ENCODE measurements at places on chromosomes 1 and 21.

- DNase-seq: no peak
These were observed 2.0 kb downstream of the LRRC7 start for GRCh38 chr1:69569576-69570328.

DNA sequence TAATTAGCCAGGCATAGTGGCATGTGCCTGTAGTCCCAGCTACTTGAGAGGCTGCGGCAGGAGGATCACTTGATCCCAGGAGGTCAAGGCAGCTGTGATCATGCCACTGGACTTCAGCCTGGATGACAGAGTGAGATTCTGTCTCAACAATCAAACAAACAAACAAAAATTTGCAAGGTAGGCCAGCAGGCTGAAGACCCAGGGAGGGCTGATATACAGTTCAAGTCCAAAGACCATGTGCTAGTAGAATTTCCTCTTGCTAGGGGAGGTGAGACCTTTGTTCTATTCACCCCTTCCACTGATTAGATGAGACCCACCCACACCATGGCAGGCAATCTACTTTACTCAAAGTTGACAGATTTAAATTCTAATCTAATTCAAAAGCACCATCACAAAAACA is 31.2 kb upstream of the CNN3 start:
- DNase-seq: no peak

DNA sequence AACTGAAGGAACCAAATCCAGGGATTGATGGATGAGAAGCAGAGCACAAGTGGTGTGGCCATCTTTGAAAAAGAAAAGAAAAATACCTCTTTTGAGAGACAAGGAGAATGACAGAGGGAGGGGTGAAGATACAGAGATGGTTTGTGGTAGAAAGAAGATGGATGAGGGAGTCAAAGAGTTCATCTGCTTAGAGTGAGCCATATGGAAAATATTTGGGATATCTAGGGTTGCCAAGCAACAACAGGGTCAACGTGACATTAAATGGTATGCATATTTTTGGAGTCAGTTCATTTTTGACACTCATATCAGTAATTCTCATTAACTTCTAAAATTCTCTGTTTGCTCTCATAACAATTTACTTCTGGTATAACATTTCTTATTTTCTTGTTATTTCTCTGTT is 50.7 kb downstream of the MACF1 start:
- DNase-seq: no peak

- no peak for DNase-seq
These were observed 105.8 kb downstream of the OMA1 start for GRCh38 chr1:58440696-58441095.

DNA sequence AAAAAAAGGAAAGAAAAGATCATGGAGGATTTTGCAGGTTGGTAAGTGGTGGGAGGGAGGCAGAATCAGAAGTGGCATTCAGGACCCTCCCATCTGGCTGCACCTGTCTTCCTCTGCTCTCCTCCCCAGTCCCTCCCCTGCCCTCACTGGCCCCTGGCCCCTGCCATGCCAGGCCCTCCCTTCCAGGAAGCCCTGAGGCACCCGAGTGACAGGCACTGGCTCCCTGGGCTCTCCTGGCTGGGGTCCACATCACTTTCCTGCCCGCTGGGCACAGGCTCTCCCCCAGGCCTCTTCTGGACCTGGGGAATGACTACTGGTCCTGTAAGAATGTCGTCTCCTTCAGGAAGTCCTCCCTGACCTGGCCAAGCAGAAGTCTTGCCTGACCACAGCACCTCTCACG is 15.3 kb upstream of the ADARB1 start:
- no peak for DNase-seq

- DNase-seq: no peak
These were observed 133.4 kb upstream of the ERG start for GRCh38 chr21:38631676-38632075.

DNA sequence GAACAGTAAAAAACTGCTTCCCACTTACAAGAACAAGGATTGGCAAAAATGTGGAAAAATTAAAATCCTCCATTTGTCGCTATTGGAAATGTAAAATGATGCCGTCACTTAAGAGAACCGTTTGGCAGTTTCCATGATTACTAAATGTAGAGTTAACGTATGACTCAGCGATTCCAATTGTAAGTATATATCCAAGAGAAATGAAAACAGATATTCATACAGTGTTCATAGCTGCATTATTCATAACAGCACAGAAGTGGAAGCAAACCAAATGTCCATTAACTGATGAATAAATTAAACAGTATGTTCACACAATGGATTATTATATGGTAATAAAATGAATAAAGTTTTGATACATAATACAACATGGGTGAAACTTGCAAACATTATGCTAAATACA is 971.0 kb downstream of the AMY1C start:
- DNase-seq: no peak

DNA sequence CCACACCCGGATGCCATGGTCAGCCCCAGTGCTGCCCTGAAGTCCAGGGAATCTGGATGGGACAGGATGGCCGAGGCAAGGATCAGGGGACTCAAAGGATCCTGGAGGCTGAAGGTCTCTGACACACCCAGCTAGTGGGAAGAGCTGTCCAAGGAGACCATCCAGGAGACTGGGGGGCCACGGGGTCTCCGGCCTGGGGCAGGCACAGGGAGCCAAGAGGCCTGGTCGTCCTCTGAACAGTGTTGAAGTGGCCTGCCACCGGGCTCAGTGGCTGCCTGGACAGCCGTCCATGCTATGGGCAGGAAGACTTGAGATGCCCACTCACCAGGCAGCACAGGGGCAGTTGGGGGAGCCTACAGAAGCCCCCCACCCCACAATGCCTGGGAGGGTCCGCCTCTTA is 41.9 kb downstream of the MEGF6 start:
- DNase-seq: no peak

DNA sequence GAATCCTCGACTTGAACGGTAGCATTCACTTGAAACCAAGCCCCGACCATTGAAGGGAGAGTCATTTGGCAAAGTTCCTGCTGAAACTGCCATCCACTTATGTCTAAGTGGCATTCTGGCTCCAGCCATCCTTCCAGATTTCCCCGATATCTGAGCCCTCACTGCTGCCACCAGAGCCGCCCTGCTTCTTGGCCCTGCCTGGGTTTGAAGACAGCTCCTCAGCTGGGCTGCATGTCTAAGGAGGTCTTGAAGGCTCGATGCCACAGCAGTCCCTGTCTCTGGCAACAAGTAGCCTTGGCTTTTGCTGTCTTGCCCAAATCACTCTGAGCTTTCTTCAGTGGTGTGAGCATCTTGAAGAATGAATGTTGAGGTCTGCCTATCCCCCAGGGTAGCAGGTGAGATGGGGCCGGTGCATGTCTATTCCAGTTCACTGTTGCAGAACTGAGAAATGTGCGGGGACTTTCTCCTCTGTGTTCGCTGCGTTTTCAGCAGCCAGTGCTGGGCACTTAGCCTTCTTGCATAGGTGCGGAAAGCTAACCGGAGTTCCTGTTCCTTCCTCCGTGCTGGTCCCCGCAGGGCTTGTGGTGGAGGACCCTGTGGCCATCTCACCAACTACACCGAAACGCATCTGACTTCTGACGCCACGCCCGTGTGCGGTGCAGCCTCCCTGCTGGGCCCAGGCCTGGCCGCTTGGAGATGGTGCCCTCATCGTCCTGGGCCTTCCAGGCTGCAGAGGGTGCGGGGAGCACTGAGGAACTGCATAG is 29.2 kb downstream of the MAN1C1 start:
- DNase-seq: no peak

GRCh38 chr1:241482761-241483250 is 36.7 kb downstream of the FH start:
- DNase-seq: no peak

GRCh38 chr1:231431665-231432415 is 9.8 kb upstream of the EGLN1 start:
- no peak for DNase-seq

GRCh38 chr1:222909586-222909985 is 94.7 kb downstream of the DISP1 start:
- peak; percentile 56 for DNase-seq

- DNase-seq: no peak
These were observed 69.3 kb upstream of the BCAR3 start for GRCh38 chr1:93750955-93751354.

GRCh38 chr21:41598561-41599431 is 90.8 kb upstream of the TMPRSS2 start:
- no peak for DNase-seq

DNA sequence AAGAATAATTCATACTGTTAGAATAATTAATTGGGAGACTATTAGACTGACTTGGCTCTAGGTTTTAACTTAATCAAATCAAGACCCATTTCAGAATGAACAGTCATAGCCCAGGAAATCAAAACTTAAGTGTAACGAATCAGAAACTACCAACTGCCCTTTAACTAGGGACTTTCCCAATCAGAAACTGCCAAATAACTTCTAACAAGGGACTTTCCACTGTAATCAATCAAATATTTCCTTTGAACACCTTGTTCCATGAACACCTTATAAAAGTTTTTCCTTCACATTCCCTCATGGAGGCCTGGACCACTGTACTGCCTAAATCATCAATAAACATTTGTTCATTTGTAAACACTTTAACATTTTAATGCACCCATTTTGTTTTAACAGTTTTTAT is 1054.7 kb upstream of the TMPRSS15 start:
- DNase-seq: no peak

DNA sequence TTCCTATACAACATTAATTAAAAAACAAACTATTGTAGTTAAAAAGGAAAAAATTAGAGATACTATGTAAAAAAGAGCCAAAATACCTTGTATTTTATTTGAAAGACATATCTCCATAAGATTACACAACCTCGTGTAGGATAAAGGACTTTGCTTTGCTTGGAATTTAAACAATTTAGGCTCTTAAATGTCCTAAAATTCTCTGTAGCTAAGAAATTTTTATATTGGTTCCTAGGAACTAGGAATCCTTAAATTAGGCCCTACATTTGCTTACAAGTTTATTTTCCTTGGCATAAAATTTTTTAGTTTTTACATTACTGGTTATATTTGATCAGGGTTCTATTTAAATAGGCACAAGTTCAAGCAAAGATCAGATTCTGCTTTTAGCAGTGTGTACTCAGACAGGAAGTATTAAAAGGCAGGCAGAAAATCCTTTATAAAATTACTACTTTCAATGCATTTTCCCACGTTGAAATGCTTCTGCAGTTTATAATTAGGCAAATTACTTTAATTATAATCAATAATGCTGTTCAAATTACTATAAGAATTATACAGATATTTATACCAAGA is 3.4 kb upstream of the ANGPTL3 start:
- DNase-seq: no peak
